ENCODE measurements at places on chromosomes 4 and X.
A peak's percentile ranks its signal among the peaks of the same experiment; 100 is the strongest.

GRCh38 chr4:150117629-150118028 lies 39.4 kb downstream of the DCLK2 start:
- DNase-seq = no peak

GRCh38 chr4:8266508-8266907 lies 3.0 kb upstream of the HTRA3 start:
- no peak for DNase-seq

DNA sequence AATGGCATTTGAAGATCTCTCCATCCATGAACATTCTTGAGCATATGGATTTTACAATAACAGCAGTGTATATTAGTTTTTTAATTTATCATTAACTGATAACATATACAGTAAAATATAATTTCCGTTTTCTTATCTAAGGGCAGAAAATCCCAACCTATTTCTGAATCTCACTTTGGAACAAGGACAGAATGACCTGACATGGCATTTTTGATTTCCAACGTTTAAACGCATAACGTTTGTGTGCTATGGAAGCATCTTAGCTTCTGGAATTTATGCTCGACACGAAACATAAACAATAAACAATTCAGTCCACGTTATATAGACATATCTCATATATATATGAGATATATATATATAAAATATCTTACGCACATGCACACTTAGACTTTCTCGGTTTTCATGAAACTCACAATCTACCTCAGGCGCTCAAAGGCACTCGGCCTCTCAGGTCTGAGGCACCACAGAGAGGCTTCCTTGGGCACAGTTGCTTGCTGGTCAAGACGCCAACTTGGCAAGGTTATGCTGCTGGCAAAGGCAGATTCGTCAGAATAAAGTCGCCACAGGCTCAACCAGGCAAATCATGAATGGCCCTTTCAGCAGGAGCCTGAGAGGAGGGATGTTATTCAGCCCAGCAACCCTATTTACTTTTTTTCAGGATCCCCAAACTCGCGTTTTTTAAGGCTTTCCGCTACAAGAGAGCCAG lies 1.0 kb upstream of the UGT8 start:
- no peak for DNase-seq

GRCh38 chrX:121858867-121859647 lies 811.6 kb downstream of the GLUD2 start:
- DNase-seq = no peak

DNA sequence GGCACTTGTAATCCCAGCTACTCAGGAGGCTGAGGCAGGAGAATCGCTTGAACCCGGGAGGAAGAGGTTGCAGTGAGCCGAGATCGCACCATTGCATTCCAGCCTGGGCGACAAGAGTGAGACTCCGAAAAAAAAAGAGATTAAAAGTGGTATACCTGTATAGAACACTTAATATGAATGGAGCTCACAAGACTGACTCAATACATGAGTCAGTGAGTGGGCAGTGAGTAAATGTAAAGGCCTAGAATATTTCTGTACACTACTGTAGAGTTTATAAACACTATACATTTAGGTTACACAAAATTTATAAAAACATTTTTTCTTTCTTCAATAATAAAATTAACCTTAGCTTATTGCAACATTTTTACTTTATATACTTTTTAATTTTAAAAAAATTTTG lies 93.8 kb downstream of the CENPC start:
- DNase-seq = no peak

DNA sequence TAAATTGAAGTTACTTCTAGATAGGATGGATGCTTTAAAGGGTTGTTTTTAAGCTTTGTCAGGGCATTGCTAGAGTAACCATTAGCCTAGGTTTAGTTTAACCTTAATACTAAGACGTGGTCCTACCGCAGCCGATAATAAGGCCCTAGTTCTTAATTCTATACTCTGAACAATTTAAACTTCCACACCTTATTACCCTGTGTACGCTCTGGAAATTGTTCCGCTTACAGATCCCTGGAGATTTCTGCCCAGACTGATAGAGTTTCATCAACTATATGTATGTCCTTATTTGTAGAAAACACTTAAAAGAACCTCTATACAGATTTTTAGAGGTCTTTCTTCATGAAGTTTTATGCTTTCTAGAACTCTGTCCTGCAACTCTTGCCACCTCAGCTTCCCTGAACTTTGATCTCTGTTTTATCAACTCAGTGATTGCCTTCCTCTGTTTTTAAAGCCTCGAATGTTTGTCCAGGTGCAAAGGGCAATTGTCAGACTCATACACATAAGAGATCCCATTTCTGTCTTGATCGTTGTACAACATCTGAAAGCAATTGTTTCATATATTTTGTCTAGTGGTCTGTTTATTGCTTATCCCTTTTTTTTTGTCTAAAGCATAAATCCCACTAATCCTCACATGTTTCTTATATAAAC lies 71.1 kb upstream of the VCX start:
- no peak for DNase-seq

DNA sequence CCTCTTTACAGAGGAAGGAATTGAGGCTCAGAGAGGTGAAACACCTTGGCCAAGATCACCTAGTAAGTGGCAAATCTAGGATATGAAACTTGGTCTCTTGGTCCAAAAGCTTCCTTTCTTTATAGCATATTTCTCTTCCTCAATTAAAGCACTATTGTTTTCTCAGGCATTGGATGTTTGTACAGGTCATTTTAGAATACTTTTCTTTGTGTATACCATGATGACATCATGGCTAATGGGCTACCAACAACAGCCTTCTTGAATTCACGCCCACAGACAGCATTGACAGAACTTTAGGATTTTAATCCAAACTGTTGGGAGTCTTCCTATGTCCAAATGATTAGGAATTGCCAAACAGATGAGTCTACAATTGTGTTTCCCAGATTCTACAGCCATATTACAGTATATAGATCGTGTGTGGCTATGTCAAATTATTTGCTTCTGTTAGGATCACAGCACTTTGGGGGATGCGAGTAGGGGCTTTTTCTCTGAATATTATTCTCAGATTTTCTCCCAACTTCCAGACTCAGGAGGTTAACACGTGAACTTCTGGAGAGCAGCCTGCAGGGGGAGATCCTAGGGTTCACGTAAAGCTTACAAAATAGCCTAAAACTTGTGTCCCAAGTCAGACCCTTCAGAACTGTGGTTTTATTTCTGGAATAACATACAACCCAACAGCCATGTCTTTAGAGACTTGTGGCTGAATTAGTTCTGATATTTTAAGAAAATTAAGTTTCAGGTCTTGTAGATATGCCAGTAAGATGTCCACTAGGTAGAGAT lies 191.8 kb downstream of the SHROOM3 start:
- no peak for DNase-seq

GRCh38 chr4:137129441-137129840 lies 402.9 kb downstream of the PCDH18 start:
- peak; percentile 20 for DNase-seq

GRCh38 chrX:134716620-134717012 lies 58.3 kb upstream of the PLAC1 start:
- DNase-seq = no peak

DNA sequence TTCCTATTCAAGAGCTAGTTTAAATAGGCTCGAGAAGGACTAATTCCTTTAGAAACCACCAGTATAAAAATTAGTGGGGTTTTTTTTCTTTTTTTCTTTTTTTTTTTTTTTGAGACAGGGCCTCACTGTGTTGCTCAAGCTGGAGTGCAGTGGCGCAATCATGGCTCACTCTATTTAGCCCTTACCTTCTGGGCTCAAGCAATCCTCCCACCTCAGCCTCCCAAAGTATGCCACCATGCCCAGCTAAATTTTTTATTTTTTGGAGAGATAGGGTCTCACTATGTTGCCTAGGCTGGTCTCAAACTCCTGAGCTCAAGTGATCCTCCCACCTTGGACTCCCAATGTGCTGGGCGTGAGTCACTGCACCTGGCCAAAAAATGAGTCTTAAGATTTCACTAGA lies 52.8 kb downstream of the APOO start:
- DNase-seq = no peak

GRCh38 chrX:23201706-23202105 lies 132.9 kb upstream of the PTCHD1 start:
- no peak for DNase-seq

DNA sequence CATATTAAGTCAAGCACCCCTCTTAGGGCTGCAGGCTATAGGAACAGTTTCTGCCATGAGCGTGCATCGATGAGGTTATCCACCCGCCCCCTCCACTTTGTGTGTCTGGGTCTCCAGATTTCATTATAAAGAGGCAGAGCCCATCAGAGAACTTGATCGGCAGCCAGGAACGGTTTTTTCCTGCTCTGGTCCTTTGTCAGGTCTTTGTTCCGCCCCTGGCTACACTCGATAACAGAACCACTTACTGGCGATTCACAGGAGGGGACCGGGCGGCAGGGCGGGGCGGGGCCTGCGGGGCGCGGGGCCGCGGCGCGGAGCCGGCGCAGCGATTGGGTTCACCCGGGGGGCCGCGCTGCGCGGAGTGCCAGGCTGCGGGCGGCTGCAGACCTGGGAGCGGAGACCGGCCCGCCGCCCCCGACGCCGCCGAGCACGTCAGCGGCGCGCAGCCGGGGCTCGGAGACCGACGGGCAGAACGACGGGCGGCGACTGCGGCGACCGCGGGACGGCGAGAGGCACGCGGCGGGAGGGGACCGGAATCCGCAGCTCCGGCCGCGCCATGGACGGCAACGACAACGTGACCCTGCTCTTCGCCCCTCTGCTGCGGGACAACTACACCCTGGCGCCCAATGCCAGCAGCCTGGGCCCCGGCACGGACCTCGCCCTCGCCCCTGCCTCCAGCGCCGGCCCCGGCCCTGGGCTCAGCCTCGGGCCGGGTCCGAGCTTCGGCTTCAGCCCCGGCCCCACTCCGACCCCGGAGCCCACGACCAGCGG lies at the start of gene SLC10A4:
Gene SLC10A4 (plus strand): TSS at position 338 of the 771 bp plus-strand sequence. CDS start 219 bp downstream, at position 557.
- DNase-seq = no peak

- DNase-seq = no peak
These were observed 172.9 kb upstream of the GYPA start for GRCh38 chr4:144313370-144313769.

DNA sequence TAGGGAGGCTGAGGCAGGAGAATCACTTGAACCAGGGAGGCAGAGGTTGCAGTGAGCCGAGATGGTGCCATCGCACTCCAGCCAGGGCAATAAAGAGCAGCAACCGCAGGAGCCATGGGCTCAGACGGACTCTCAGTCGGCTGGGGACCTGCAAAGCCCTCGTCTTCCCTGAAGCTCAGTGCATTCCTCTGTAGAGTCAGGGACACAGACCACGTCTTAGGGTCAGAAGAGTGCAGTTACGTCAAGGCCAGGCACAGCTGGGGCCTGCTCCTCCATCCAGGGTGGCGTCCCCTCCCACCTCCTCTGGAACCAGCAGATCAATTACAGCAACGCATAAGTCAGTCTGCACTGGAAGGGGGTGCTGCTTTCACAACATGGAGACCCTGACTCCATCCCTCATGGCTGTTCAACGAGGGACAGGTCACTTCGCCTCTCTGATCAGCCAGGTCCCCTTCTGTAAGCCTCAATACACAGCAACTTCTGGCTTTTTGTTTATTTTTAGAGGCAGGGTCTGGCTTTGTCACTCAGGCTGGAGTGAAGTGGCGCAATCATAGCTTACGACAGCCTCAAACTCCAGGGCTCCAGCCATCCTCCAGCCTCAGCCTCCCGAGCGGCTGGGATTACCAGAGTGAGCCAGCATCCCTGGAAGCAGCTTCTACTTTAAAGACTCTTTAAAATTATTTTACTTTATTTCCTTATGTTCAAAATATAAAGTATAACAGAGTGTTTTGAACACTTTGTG lies 76.4 kb downstream of the ZFYVE28 start:
- no peak for DNase-seq

- DNase-seq = peak; percentile 10
These were observed 421.0 kb downstream of the ADAM29 start for GRCh38 chr4:175339100-175339707.

- DNase-seq = no peak
These were observed 1074.1 kb upstream of the SLIT2 start for GRCh38 chr4:19177616-19178015.

DNA sequence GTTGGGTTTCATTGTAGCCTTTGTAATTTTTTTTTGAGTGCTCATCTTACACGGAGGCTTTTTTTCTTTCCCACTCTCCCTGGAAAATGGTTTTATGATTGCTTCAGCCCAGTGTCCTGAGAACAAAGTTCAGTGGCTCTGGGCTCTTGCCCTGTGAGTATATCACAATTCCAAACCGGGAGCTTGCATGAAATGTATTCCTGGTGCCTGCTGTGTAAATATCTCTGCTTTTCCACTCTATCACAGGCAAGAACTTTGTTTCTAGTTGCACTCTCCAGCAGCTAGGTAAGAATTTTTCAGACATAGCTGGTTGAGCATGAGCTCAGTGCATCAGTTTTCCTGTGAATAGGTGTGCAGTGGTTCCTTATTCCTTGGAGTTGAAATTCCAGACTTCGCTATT lies 60.8 kb downstream of the SUPT20HL2 start:
- no peak for DNase-seq

DNA sequence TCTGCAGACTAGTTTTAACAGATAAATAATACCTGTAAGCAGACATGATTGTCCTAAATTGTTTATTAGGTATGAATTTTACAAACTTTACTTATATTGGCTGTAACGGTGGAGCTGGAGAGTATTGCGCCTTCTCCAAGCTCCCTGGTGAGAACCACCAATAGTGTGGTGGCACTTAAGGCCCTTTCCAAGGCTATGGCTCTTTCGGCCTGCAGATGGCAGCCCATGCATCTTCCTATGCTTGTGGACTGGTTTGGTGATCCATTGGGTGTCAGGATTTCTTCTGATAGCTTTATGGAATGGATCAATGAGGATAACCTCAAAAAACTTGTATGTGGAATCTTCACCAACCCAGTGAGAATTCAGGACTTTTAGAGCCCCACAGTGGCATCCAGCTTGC lies 7.8 kb downstream of the LARP1B start:
- peak; percentile 23 for DNase-seq

DNA sequence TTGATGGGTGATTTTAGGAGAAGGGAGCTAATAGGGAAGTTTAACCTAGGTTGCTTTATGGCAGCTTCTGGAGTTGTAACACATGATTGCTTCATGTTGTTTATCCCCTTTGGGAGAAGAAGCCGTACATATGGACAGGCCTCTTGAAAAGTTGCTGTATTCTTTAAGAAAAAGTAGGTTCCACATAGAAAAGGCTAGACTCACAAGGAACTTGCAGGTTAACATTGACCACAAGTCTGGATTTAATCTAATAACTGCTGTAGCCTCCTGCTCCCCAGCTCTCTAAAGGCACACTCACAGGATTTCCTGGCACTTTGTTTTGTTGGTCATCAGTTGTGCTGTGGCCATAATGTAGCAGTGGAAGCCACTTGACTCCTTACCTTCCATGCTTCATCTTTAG lies 19.7 kb downstream of the FNIP2 start:
- no peak for DNase-seq

GRCh38 chr4:118280501-118281218 lies 72.1 kb downstream of the PRSS12 start:
- peak; percentile 39 for DNase-seq

GRCh38 chr4:57064811-57065711 lies 45.1 kb downstream of the IGFBP7 start:
- DNase-seq = peak; percentile 48

Measured in AG08396 (cell line).